ENCODE measurements at places on chromosomes 5 and 9.

DNA sequence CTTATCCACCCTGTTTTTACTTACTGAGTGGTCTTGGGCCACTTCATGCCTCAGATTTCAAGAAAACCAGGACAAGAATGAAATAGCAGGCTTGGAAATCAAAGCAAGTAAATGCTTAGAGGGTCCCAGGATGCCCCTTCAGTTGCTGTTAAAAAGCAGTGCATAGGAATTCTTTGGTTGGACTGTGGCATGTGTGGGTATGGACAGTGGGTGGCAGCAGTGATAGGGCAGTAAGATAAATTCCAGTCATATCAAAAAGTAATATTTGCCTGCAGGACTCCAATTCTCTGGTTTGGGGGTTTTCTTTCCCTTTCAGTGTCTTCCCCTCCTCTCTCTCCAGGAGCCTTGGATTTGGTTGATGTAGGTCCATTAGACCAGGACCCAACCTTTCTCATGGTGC is 306.7 kb upstream of the CLINT1 start:
- DNase-seq: no peak

GRCh38 chr5:20574576-20574975 is 586.6 kb upstream of the CDH18 start:
- no peak for DNase-seq

DNA sequence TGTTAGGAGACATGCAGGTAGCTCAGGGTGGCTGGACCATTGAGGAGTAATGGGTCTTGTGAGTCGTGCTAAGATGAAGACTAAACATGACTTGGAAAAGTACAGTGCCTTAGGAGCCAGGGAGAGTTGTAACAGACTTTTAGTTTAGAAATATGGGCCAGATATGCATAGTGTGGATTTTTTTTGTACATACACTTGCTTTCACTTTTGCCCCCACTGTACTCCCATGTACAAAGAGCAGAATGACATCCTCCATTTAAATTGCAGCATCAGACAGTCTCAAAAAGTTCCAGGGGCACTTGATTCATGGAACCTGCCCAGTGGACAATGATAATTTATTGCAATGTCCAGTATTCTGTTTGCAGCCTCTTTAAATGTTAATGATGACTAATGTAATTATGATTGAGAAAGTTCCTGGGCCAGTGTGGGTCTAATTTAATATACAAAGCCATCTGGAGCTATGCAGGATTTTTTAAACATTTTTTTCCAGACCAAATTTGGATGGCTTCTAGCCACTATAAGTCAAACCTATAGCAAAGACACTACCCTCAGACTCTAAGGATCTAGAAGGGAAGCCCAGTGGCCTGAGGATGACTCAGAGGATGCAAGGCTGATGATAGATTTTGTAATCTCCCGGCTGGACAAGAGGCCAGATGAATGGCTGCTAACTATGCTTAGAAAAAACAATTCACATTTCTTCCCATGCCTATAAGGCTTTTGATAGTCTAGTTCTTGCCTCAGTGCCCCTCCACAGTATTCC is 80.1 kb downstream of the TRPC7 start:
- DNase-seq: no peak

DNA sequence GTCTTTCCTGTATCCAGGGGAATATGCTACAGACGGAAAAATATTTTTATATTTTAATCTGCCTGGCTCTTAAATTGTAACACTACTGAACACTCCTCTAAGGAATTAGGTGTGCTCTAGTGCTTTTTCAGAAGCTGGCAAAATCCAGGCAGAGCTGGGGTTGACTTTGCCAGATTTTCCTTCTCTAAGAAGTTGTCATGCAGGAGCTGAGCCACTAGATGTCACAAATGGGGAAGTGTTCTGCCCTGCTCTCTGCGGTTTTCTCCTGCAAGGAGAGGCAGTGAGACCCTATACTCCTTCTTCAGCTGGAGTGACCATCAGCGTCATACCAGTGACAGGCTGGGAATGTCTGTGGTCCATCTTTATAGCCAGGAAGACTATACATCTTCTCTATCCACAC is 112.5 kb downstream of the HAPLN1 start:
- DNase-seq: no peak

DNA sequence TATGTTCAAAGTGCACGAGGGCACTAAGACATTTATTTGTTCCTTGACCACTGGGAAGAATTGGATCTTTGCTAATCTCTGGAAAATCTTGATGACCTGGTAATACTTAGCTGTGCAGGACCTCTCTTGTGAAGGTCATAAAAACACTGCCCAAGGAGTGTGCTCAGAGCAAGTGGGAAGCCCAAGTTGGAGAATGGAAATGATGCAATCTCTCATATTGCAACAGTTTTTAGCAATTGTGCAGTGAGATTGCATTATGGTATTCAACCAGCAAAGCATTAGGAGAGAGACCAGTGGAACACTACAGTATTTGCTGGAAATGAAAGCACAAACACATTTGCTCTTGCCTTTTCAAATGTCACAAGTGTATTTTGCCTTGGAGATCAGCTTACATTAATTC is 34.5 kb downstream of the TXNDC8 start:
- no peak for DNase-seq

DNA sequence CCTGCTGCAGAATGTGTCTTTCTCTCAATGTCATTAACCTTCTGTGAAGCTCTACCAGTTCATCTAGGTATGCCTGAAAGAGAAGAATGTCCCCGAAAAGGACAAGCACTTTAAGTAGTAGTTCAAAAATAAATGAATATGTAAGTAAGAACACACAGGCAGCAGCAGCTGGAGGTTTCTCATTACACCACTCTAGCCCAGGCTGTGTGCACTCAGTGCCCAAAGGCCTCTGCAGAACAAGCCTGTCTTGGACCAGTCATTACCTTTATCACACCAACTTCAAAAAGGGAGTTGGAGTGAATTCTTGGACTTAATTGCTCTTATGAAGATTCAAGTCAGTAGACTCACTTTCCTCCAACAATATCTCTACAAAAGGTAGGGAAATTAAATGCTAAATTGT is 268.8 kb downstream of the MLLT3 start:
- no peak for DNase-seq

DNA sequence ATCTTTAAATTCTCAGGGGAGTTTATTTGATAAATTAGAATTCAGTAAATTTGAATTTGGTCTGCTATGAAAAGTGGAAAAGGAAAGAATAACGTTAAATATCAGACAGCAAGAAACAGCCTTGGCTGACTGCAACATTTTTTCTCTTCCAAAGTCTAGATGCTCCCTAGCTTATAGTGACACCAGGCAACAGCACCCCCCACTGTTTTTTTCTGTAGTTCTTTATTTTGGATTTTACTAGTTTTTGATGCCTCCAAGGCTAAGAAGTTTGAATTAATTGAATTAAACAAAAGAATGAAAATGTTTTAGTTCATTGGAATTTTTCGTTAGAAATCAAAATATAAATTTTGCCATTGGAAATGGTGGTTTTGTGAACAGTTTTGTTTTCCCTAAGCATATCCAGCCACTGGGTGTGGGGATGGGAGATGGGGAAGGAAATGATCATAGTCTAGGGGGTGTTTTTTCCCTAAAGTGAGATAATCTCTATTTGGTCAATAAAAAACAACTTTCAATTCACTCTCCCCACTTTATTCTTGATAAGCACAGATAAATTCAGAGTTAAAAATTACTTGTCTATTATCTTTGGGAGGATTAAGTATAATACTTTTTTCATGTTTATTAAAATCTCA is 199.3 kb upstream of the CD180 start:
- DNase-seq: no peak

DNA sequence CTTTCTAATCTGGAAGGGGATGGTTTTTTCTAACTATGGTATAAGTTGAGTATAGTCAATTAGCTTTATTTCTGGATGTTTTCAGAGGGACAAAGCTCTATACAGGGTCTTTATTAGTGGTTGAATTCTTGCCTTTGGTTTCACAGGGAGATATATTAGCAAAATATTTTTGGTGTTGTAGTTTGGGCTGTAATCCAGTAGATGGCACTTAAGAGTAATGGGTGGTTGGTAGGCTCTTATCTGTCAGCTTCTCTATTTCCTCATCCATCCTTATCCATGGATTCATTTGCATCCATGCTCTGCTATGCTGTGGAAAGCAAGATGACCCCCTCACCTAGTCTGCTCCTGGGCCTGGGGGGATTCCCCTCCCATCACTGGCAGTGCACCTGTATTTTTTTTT is 363.6 kb upstream of the CYLC2 start:
- no peak for DNase-seq
